Stimulated activated CD8-positive, alpha-beta memory T cell treated with anti-CD3 and anti-CD28 coated beads, Interleukin-7, amount 100 ng/mL, for 4 hours (primary cell): ENCODE measurements at places on chromosomes 11 and 22.

- peak; percentile 29 for DNase-seq
Observed at GRCh38 chr22:22720201-22720723, 75.8 kb downstream of the GGTLC2 start.

DNA sequence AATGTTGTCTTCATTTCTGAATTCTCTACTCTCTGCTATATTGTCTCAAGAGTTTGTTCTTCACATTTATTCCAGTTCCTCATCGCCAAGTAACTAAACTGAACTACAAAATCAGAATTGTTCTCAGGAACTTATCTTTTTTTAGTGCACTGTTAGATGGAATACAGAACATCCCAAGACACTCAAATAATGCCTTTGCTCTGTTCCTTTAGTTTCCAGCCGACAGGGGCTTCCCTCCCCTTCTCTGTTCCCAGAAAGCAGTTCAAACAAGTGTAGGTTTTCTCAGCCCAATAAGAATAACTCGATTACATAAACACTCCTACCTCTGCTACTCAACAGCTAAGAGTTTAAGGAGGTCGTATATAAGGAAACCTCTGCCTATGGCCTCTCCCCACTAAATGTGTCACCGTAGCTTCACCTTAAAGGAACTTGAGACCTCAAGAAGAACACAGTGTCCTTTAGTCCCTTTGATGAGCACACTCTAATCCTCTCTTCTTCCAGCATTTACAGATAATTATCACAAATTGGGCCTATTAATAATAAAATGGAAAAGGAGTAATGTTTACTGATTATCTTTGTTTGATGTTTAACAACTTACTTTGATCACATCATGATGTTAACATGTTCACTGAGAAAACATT lies 6.9 kb downstream of the POU2AF3 start:
- no peak for DNase-seq

GRCh38 chr22:39723899-39724351 lies 153.4 kb downstream of the CACNA1I start:
- DNase-seq: no peak

DNA sequence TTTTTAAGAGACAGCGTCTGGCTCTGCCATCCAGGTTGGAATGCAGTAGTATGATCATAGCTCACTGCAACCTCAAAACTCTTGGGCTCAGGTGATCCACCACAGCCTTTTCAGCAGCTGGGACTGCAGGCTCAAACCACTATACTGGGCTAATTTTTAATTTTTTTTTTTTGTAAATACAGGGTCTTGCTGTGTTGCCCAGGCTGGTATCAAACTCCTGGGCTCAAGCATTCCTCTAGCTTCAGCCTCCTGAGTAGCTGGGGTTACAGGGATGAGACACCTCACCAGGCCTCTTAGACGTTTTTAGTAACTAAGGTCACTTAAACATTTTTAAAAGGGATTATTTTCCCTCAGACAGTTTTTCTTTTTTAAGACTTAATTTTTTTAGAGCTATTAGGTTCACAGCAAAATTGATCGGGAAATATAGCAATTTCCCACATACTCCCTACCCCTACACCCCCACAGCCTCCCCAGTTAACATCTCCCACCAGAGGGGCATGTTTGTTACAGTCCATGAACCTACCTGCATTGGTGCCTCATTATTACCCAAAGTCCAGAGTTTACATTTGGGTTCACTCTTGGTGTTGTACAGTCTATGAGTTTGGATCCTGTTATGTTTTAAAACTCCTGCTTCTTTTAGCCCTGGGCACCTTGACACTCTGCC lies 3.9 kb downstream of the BCR start:
- no peak for DNase-seq

GRCh38 chr11:68141246-68142027 lies 20.2 kb upstream of the CHKA start:
- DNase-seq: no peak

DNA sequence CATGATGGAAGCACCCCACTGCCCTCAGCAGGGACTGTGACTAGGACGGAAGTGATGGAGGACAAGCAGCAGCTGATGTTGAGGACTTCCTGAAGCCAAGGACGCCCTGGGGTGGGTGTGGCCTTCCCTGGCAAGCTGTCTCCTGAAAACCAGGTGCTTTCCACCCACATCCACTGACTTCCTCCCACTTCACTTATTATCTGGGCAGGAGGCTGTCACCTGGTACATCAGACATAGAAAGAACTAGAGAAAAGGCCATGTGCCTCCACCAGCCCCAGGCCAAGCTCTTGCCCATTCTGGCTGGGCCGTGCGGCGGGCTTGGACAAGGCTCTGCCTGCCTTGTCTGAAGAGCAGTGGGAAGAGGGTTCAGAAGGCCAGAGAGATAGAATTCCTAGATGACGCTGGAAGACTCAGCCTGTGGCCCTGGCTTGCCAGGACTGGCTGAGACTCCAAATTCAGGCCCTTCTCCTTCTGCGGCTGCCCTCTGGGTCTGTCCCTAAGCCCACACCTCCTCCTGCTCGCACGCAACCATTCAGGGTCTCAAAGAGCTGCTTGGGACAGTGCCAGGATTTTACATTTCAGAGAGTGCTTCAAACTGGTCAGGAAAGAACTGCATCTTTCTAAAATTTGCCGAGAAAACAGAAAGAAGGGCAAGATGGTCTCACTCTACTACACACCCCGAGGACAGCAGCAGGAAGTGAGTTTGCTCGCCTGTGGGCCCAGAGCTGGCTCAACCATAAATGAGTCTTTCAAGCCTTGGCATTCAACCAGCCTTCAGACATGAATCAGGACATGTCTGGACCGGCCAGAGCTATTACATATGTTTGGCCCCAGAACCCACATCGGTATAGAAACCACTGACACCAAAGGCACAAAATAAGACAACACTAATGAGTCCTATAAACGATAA lies 13.3 kb downstream of the ARHGAP1 start:
- DNase-seq: no peak

DNA sequence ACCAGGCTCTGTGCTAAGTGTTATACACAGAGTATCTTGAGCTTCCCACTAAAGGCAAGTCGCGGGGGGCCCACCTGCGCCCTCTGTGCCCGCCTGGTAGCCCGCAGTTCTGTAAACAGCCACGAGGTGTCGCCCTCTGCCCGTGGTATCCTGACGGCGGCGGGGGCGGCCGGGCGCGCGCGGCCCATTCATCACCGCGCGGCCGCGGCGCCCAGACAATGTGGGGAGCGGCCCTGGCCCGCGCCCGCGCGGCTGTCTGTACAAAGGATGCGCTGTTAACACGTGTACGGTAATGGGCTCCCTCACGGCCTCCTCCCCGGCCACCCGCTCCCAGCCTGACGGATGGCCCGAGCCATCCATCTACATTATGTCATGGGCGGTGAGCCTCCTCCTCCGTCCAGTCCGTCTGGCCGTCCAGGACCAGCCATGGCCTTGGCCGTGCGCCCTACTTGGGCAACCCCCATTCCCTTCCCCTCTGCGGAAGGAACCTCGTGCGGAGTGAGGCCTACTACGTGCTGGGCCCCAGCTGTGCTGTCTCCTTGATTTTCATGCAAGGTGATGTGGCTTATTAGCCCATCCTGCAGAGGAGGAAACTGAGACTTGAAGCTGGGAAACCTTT lies 99.4 kb downstream of the MIAT start:
- DNase-seq: peak; percentile 7

- no peak for DNase-seq
Observed at GRCh38 chr11:96708219-96708878, 318.5 kb downstream of the JRKL start.

- no peak for DNase-seq
Observed at GRCh38 chr11:117220568-117220967, 11.3 kb downstream of the PCSK7 start.

- no peak for DNase-seq
Observed at GRCh38 chr11:1484695-1485503, 1.7 kb downstream of the MOB2 start.

DNA sequence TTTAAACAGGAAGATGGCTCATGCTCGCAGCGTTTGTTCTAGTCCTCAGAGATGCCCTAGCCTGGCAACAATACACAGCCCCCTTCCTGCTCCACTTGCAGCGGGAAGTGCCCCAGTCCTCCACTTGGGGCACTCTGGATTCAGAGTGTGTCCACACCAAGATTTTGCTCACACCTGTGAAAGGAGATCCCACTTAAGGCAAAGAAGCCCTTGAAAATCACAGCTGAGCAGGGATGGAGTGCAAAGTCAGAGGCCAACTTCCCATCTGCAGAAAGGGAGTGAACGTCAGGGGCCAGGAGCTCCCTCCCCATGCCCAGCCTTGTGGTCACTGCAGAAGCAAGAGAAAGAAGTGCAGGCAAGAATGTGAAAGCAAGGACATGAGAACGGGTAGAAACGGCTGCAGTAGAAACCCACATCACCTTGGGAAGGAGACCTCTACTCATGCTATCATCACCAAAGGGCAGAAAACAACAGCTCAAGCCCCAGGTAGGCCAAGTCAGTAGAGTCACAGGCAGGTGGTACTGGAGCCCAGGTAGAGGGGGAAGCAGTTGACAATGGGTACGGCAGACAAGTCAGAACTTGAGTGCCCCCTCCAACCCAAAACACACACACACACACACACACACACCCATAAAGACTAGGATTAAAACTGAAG lies 157.4 kb downstream of the BUD13 start:
- DNase-seq: no peak

GRCh38 chr22:43825651-43826050 lies 13.5 kb upstream of the EFCAB6 start:
- DNase-seq: no peak

DNA sequence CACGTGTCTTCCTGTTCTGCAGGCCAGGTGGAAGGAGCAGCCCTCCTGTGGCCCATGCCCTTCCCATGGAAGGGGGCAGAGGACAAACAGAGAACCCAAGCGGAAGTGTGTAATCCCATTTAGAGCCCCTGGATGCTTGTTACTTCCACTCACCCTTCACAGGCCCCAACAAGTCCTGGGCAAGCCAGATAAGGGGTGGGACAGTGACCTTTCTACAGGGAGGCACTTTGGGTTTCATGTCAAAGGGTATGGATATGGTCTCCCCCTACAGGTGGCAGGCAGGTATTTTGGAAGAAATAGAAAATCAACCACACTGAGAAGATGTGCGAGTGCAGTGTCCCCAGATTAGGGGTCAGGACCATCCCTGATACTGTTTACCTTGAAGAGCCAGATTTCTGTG lies 11.4 kb downstream of the MPEG1 start:
- no peak for DNase-seq

DNA sequence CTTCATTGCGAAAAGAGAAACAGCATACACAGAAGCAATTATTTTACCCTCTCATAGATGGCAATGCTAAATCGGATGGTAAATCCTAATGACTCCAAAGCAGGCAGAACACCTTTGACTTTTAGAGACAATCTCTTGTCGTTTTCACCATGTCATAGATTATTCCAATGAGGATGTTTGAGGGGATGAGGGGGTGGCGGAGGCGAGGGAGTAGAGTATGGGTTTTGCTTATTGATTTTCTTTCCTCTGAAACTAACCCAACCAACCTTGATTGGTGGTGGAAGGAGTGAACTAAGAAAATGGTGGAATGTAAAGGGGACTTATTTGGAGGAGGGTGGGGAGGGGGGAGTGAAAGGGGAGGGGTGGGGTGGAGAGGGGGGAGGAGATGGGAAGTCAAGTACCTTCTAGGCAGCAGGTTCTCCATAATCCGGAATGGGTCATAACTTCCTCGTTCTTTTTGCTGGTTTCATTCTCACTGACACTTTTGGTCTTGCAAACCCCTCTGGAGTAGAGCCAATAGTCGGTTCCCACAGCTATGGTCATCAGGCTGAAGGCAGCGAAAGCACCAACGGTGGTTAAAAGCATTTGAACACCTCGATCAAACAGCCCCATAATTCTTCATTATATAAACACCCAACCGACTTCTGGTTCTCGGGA lies 1.5 kb downstream of the CACNG2 start:
- DNase-seq: no peak

DNA sequence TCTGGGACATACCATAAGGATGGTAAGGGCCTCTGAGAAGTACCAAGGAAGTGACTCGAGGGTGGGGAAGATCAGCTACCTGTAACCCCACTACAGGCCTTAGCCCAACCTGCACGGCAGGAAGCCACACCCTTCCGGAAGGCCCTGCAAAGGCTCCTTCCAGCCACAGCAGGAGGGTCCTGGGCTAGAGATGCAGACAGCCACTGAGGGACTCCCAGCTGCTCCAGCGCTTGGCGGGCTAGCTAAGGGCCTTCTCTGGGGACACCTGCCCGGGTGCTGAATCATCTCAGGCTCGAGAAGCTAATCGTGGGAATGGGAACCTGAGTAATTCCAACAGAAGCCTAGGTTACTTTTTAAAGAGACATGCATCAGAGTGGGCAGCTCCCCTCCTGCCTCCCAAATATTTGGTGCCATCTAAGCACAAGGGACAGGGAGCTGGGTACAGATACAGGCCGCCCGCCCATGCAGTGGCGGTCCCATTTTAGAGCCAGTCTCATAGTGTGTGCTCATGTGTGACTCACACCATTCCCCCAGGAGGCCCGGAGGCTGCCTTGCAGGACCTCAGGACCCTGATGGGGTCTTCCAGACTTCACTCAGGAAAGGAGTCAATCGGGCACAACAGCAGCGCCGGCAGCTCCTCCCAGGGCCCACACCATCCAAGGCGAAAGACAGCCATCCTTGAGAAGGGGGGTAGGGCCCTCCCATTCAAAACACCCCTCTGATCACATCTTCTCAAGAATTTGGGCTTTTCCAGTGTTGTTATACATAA lies 8.0 kb downstream of the MYH9 start:
- DNase-seq: no peak

DNA sequence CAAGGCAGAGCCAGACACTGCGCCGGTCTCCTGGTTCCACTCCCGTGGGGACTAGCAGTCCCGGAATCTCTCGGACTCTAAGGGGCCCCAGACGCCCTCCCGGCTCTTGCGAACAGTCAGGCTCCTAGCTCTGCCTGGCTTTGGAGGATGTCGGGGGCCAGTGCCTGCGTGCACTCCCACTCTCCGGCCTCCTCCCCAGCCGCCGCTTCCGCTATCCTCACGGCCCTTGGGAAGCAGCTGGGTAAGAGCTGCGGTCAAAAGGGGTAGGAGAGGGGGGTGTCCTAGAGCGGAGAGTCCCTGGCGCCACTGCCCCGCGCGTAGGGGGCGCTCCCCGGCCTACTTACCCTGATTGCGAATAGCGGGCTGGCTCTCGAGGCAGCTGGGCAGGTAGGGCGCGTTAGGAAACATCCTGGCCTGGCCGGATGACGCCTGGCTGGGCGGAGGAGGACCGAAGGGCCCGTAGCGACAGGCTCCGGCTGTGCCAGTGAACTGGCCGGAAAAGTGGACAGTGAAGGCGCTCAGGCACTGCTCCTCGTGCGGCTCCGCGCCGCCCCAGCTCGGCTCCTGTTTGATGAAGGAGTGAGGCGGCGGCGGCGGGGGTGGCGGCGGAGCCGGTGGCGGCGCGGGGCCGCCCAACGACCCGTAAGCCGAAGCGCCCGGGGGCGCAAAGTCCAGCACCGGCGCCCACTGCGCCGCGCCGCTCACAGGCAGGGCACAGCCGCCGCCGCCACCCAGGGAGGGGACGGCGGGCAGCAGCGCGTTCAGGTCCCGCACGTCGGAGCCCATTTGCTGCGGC lies 785 bp downstream of the WT1 start:
- DNase-seq: no peak

GRCh38 chr22:24571266-24571665 lies 15.5 kb downstream of the SNRPD3 start:
- DNase-seq: no peak
